ENCODE measurements at places on chromosomes 13 and 19.

GRCh38 chr13:44267980-44268379, 105.6 kb upstream of the SERP2 start:
- DNase-seq = no peak

DNA sequence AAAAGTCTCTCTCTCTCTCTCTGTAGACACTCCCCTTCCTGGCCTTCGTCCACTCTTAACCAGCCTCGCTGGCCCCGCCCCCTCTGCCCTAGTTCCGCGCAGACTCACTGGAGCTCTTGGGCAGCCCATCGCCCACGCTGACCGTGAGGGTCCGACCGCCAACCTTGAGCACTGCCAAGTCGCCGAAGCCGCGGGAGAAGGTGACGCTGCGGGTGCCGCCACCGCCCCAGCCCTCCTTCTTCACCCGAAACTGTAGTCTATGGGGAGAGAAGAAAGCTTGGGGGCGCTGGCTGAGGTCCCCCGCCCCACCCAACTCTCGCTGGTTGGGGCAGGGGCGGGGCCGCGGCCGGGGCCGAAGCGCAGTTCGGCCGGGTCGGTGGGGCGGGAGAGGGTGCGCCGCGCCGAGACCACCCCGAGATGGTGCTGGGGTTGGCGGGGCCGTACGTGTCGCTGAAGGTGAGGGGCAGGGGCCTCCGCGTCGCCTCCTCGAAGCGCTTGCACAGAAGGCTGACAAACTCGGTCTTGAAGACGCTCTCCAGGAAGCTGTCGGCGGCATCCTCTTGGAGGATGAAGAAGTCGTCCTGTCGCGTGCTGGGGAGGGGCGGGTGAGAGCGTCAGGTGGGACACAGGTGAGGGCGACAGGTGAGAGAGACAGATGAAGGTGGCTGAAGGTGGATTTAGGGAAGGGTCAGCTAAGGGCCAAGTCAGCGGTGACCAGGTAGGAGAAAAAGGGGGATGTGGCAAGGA, 12.6 kb upstream of the ZNF414 start:
- DNase-seq = no peak

DNA sequence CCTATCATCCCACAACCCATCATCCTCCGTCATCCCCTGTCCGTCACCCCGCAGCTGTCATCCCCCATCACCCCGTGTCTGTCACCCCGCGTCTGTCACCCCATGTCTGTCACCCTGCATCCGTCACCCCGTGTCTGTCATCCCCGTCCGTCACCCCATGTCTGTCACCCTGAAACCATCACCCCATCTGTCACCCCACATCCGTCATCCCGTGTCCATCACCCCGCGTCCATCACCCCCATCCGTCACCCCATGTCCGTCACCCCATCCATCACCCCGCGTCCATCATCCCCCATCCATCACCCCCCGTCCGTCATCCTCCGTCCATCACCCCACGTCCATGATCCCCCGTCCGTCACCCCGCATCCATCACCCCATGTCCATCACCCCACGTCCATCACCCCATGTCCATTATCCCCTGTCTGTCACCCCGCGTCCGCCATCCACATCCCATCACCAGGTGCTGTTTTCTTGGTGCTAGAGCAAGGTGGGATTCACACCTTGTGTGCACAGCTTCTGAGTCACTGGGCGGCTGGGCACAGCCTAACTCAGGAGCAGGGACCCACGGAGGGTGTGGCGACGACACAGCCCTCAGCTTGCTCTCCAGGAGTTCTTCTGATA, 24.2 kb downstream of the RASA3 start:
- no peak for DNase-seq

DNA sequence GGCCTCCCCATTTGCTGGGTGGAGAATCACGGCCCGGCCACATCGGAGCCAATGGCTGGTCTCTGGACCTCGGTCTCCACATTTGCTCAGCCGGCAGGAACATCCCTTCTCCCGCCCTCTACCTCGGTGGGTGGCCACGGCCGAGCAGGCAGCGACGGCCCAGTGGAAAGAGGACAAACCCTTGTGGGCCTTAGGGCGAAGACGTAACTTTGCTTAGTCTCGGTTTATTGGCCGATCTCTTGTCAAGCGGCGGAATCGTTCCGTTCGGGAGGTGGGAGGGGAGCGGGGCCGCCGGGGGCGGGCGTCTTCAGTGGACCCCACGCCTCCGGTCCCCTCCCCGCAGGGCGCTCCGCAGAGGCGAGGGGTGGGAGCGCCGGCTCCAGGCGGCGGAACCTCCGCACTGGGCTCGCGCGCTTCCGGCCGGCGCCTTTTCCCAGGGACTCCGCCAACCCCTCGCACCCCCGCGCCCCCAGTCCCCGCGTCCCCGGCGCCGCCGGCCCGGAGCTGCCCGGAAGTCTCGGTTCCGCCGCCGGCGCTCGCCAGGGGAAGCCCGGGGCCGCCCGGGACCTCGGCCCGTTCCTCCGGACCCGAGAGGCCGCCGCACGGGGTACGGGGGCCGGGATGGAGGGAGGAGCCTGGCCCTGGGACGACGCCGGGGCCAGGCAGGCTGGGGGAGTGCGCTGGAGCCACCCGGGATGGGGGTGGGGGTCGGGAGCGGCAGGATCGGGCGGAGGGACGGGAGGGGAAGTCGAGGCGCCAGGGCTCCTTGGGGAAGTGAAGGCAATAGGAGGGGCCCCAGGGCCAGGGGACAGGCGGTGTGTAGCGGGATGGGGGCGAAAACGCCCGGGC, at the start of gene ZNF580:
Gene ZNF580 (plus strand): TSS at position 426 of the 849 bp plus-strand sequence. CDS start 1,507 bp downstream, outside the sequence.
- peak; percentile 65 for DNase-seq

- DNase-seq = no peak
Measured at GRCh38 chr13:39847336-39847735, 191.9 kb downstream of the COG6 start.

- no peak for DNase-seq
Measured at GRCh38 chr19:16380314-16380695, 55.7 kb downstream of the KLF2 start.

Data from activated CD8-positive, alpha-beta T cell treated with anti-CD3 and anti-CD28 coated beads, Interleukin-2, amount 10 ng/mL, durations not matched to agents 7 days and 5 days (primary cell).